Bone marrow (tissue), 2 donors: ENCODE measurements at places on chromosomes 13 and 19.
A peak's percentile ranks its signal among the peaks of the same experiment; 100 is the strongest.

DNA sequence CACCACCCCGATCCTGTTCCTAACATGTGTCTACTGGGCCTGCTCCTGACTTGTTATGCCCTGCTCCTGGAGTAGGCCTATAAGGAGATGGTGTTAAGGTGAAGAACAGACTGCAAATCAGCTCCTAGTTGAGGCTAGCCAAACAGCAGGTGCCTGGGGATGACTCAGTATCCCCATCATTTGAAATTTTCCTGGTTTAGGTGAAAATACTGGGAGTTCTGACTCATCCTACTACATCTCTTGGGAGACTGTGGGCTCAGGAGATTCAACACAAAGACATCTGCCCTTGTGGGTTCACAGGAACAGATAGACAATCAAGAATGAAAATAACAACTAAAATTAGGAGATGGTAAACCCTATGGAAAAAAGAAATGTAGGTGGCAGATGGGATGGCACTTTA lies 41.2 kb downstream of the BRD4 start:
- no peak for DNase-seq

DNA sequence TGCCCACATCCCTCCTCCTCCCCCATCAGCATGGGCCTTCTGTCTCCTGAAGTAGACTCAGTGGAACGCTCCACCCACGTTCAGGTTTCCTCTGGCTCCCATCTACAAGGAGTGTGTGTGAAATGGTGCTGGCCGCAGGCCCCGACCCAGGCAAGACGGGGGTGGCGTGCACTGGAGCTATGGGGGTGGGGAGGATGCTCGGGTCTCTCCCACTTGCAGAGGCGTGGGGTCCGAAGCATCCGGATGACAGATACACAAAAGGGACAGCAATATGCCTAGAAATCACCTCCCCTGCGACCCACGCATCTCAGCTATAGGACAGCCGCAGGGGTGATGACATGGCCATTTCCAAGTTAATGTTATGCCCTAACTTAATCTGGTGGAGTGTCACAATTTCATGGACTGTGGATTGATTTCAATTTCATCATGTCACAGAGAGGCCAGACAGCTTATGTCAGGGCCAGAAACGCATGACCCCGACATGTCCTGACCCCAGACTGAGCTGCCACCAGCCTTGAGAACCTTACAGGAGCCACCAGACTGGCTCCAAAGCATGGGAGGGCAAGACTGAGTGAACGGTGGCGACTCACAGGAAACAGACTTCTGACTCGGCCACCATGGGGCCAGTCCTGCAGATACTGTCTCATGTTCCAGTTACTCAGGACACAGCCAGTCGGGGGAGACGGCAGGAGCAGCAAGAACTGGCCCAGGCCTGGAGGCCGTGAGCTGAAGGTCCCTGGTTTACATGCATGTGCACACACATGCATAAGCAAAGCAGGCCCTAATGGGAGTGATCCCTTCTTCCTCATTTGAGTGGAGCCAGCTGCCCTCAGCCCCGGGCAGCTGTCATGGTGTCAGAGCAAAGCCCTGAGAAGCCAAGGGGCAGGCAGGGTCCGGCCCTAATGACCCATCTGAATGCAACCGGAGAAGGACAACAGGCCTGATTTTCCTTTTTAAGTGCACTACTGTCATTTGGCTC lies 82.2 kb downstream of the SLC7A1 start:
- DNase-seq = no peak

DNA sequence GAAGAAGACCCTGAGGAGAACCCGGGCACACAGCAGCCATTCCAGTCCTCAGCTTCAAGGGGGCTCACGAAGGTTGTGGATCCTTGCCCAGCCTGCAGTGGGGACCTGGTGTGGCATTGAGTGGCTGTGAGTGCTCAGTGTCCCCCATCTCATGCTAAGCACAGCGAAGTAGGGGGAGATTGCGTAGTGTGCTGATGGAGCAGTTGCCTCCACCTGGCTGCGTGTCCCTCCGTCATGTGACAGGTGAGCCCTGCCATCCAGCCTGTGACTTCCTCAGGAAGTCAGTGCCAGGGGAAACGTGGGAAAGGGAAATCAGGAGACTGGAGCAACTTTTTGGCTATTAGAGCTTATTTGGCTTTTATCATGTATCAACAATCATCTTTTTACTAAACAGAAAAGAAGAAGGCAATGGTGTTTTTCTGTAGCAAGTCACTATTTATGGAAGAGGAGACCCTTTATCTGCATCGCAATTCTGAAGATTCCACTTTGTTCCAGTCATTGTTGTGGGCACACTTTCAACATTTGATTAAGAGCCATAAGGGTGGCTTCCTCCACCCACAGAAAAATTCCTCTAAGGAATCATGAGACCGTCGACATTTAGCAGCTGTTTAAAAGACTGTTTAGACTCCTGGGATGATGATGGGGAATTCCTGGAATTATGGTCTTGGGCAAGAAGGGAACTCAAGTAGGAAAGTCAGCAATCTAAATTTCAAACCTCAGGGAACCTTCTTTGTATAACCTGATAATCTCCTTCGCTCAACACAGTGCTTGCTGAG lies 126.8 kb upstream of the SPATA13 start:
- DNase-seq = no peak

GRCh38 chr19:11995174-11995573 lies 30.3 kb downstream of the ZNF763 start:
- DNase-seq = no peak

- no peak for DNase-seq
Measured at GRCh38 chr19:1107661-1108261, 4.0 kb downstream of the GPX4 start.

DNA sequence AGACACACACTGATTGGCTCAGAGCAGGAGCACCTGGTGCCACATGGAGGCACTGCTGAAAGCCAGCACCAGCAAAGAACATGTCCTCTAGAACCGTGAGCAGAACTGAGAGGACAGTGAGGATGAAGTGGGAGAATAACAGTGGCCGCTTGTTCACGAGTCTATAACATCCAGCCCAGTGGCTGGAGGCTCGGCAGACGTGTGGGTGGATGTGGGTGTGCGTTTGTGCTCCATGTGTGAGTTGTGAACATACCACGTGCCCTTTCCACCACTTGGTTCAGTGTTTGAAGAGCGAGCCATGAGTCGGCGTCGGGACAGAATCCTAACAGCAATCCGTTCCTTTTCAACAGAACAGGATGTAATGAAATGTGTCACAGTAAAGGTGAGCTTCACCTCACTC lies 113.0 kb downstream of the SOX1 start:
- DNase-seq = no peak

DNA sequence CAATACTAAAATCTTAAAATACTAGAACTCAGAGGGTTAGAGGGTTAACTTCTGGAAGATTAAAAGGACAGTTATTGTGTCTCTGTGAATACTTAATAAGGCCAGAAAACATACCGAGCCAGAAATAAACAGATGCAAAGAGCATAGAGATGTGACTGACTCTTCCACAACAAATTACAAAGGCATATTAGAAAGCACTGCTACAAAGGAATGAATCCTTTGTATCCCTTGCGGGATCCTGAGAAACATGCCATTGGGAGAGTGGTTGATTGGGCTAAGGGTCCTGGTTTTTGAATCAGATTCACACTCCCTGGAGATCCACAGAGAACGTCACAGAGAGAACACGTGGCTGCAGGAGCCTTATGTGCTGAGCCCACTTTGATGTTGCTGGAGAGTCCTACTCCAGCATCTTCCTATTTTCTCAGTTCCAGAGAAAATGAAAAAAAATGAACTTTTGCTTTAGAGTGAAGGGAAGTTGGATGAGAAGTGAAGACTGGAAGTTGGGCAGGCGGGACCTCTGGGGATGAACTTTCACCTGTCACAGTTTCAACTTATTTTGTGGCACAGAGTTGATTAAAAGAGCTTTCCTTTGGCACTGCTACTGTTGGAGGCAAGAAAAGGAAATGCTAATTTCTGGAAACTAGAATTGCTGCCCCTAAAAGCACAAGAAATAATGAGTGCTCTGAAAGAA lies 309.9 kb downstream of the DCT start:
- DNase-seq = no peak

- no peak for DNase-seq
Measured at GRCh38 chr13:68124437-68125086, 894.4 kb upstream of the PCDH9 start.

- DNase-seq = peak; percentile 28
Measured at GRCh38 chr19:55255618-55256423, 3.0 kb downstream of the PPP6R1 start.

GRCh38 chr19:3276341-3276799 lies 51.9 kb downstream of the CELF5 start:
- no peak for DNase-seq

GRCh38 chr13:68690567-68690966 lies 1417.1 kb upstream of the ATXN8OS start:
- DNase-seq = no peak

GRCh38 chr13:78841358-78841963 lies 182.5 kb upstream of the OBI1 start:
- DNase-seq = no peak

DNA sequence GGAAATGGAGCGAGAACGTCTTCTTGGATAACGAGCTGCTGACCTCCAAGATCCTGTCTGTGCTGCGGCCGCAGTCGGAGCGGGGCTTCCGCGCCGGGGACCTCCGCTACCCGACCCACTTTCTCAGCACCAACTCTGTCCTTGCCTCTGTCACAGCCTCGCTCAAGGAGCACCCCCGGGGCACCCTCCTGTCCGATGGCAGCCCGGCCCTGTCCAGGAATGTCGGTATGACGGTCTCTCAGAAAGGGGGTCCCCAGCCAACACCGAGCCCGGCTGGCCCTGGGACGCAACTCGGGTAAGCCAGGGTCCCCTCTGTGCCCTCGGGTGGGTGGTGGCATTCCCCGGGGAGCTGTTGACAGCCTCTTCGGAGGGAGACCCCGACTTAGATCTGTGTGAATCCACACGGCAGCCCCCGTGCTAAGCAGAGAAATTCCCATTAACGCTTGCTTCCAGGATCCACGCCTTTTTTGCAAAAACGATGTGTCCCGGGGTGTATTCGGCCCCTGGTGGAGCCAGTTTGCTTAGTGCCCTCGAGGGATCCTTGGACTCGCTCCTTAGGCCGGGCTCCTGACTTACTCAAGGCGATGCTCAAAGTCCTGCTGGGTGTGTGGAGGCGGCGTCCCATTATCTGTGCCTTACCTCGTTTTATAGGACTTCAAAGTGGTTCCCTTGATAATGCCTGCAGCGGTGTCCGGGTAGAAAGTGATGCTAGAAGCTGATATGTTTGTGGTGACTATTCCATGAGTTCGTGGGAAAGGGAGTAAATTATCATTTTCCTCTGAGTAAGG lies 48.5 kb downstream of the PEX11G start:
- no peak for DNase-seq

GRCh38 chr13:100266026-100266425 lies 177.1 kb downstream of the PCCA start:
- no peak for DNase-seq

DNA sequence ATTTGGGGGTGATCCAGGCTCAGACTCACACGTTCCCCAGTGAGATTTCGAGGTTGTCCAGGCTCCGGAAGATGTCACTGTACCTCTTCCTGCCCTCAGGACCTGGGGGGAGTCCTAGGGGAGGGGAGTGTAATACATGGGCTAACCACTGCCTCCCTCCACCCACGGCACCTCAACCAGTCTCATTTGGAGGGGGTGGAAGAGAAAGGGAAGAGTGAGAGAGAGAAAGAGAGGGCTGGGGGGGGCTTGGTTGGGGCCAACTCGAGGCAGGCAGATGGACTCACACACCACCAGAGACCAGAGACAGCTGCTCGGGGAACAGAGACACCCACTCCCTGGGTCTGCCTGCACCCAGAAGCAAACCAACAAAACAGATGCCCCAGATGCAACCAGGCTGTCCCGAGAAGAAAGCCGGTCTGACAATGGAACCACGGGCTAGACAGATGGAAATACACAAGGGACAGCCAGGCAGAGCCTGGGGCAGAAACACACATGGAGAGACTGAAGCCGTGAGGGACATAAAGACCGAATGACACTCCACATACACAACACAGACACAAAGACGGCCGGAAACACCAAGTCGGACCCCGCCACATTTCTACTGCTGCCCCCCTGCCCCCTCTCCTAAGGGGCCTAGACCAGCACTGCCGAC lies 825 bp downstream of the GMIP start:
- DNase-seq = peak; percentile 36
